NCI-H2107 (cell line): ENCODE measurements at places on chromosomes 3 and 15.

- DNase-seq, result peak; percentile 81
Observed at GRCh38 chr3:183377307-183377959, 51.0 kb downstream of the MCF2L2 start.

DNA sequence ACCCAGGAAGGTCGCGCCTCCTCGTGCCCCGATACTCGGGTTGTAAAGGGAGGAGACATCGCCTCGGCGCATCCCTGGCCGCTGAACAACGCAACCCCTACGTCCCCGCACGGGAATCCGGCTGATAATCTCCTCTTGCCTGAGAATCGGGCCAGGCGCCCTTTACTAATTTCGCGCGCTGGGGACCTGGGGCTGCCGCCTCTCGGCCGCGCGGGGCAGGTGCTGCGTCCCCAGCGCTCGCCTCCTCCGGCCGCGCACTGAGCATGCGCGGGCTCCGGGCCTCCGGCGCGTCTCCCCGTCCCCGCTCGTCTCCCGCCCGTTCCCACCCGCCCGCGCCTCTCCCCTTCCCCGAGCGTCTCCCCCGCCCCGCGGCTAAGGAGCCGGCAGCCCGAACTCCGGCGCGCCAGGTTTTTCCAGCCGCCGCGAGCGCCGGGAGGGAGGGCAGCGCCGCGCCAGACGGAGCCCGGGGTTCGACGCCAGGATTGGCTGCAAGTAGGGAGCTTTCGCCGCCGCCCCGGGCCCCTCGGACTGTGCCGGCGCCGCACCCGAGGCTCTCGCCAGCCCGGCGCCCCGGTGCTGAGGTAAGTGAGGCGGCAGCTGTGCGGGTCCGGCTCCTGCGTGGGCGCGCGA, at the start of gene CNTN4:
TSS of gene CNTN4 (plus strand) at position 469 of the 630 bp plus-strand sequence.
- peak; percentile 59 for DNase-seq

DNA sequence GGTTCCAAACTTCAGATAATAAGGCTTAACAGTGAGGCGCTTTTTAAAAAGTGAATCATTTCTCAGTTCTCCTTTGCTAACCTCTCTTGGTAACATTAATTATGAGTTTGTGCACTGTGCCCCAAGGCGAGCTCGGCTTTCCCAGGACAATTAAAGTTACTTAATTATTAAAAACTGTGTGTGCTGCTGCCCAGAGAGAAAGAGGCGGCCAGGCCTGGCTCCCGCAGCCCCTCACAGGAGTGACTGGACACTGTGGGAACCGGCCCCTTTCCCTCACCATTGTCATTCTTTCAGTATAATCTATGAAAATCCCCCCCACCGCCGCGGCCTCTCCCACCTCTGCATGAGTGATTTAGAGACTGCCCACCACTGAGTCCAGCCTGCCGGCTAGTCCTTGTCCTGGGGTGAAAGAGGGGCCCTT, 43.1 kb upstream of the HES1 start:
- DNase-seq, result no peak

- DNase-seq, result no peak
Observed at GRCh38 chr3:50405249-50405648, 45.9 kb upstream of the TMEM115 start.

GRCh38 chr3:87488765-87489164, 212.4 kb upstream of the POU1F1 start:
- DNase-seq, result no peak
